ENCODE measurements at places on chromosomes 7 and 10.

- peak; percentile 64 for DNase-seq
Observed at GRCh38 chr10:451021-451471, 238.4 kb downstream of the DIP2C start.

DNA sequence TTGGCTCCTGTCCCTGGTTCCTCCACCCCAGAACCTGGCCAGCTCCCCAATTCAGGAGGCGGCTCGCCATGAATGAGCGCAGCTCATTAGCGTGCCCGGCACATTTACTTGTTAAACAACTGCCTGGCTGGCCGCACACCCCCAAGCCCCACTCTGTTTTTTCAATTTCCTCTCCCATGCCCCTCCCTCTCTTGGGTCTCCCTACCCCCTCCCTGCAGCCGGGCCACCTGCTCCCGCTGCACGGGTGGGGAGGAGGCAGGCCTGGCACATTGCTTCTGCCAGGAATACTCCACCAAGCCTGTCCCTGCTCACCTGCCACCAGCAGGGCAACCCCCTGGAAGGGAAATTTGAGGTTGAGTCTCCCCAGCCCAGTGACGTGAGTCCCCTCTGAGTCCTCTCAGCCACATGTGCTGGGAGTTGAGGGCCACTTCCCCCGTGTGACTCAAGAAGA is 2.5 kb upstream of the SLIT1 start:
- DNase-seq = no peak

GRCh38 chr7:18123508-18124239 is 96.0 kb upstream of the PRPS1L1 start:
- DNase-seq = no peak

DNA sequence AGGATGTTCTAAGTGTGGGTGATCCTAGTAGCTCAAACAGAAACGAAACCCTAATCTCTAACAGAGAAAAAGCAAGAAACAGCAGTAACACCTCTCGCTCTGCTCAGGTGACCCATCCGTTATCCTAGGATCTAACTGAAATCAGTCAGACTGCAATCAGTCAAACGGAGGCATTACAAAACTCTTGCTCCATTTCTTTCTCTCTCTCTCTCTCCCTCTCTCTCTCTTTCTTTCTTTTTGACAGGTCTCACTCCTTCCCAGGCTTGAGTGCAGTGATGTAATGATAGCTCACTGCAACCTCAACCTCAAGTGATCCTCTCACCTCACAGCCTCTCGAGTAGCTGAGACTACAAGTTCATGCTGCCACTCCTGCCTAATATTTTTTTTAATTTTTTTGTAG is 1283.5 kb upstream of the CELF2 start:
- no peak for DNase-seq

- DNase-seq = no peak
Observed at GRCh38 chr7:127378537-127378936, 14.0 kb downstream of the ZNF800 start.

GRCh38 chr10:98262571-98262970 is 5.4 kb downstream of the LOXL4 start:
- peak; percentile 40 for DNase-seq

DNA sequence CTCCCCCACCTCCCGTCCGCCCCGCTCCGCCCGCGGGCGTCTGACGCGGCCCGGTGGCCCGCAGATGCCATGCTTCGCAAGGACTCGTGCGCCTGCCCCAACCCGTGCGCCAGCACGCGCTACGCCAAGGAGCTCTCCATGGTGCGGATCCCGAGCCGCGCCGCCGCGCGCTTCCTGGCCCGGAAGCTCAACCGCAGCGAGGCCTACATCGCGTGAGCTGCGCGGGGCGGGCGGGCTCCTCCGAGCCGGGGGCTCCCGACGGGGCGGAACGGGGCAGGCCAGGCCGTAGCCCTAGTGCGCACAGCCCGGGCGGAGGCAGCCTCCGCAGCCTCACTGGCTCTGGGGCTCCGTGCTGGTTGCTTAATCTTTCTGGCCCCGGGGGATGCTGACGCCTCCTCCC is 2.8 kb downstream of the ASIC3 start:
- DNase-seq = peak; percentile 66

Data from B cell (primary cell).